ENCODE measurements at places on chromosomes 12 and 14. TPM values are rescaled to one million over a fixed set of nuclear protein-coding genes. Genes with fewer than 3 reads are reported as not detected.

DNA sequence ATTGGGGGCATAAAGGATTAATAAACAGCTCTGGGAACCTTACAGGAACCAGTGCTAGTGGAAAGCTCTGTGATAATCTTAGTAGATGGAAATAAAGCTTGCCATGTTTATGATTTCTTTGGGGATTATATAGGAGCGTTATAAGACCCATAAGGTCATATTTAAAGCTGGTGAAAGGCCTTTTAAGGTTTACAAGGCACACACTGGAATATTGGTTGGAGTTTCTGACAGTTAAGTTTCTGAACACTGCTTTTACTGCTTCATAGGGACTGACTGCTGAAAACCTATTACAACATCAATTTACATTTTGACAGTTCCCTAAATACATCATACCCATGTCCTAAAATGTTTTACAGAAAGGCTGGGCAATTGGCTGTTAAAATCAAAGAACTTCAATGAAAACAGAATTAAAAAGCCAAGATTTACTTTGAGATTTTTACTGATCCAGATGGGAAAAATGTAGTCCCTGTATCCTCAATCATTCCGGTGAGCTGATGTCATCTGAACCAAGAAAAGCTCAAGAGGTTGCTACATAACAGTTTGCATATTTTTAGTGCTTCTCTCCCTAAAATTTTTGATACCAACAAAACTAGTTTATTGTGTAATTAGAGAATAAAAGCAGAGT lies 153.7 kb upstream of the IGF1 start:
- no peak for DNase-seq

DNA sequence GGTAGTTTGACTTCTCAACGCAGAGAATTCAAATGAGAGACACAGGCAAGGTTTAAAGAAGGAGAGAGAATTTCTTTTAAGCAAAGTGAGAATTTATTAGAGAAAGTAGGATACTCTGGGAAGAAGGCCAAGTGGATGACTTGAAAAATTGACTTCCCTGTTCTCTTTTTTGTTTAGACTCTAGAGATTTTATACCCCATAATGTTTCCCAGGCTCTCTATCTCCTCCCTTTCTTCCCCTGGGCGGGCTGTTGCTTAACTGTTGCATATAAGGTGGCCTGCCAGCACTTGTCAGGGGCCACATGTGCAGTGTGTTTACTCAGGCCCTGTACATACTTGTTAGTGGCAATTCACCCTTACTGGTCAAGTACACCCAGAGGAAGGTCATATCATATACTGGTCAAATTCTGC lies 403.7 kb downstream of the SLC6A15 start:
- no peak for DNase-seq

DNA sequence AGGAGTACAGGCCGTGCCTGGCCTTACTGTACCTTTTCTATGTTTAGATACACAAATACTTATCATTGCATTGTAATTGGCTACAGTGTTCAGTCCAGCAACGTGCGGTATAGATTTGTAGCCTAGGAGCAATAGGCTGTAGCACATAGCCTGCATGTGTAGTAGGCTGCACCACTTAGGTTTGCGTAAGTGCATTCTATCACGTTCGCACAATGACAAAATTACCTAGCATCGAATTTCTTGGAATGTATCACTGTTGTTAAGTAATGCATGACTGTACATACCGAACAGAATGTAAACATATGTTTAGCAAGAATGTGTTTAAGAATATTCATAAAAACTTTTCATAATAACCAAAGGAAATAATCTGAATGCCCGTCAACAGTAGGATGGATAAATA lies 31.9 kb downstream of the VRTN start:
- DNase-seq = no peak

Gene CCDC175
- total RNA-seq = not detected

Measured in natural killer cell treated with Interleukin-12 subunit alpha and Interleukin-12 subunit beta and Interleukin-15 and Interleukin-18, amount 100 ng/mL, for 72 hours (primary cell).